ENCODE measurements at places on chromosomes 12 and 14. TPM values are rescaled to one million over a fixed set of nuclear protein-coding genes. Genes with fewer than 3 reads are reported as not detected.

CCDC60 gene
- total RNA-seq, result not detected

ZNF140 gene
- 21.0 TPM for total RNA-seq

RPS6KA5 gene
- 3.2 TPM for total RNA-seq

KLHL42 gene
- 29.1 TPM for total RNA-seq

FSCB gene
- total RNA-seq, result not detected

RNASE1 gene
- not detected for total RNA-seq

KLRF2 gene
- not detected for total RNA-seq

ARHGEF40 gene
- total RNA-seq, result 59.9 TPM

FAM222A gene
- total RNA-seq, result 0.15 TPM

NTF3 gene
- total RNA-seq, result 0.50 TPM

STYK1 gene
- not detected for total RNA-seq

FITM1 gene
- total RNA-seq, result 0.44 TPM

CAPZA3 gene
- not detected for total RNA-seq

GZMB gene
- not detected for total RNA-seq

PRPH gene
- 2.6 TPM for total RNA-seq

B4GALNT3 gene
- total RNA-seq, result under 0.01 TPM
